H54 (cell line): ENCODE measurements at places on chromosomes 2 and 18.

DNA sequence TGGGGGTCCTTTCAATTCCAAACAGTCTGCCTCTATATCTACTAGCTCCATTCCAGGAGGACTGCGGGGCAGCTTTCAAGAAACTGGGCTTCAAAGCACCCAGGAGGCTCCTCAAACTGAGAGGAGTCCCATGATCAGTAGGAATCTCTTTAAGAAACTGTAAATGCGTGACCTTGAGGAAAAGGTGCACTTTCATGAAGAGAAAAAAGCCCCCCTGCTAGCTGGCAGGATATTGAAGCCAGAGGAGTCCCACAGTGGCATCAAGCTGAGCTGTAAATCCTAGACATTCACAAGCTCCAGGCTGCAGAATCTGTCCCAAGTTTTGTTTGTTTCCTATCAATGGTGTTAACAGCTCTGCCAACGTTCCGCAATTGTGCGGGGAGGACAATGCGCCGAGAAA lies 790.1 kb downstream of the SLC4A3 start:
- DNase-seq: no peak

DNA sequence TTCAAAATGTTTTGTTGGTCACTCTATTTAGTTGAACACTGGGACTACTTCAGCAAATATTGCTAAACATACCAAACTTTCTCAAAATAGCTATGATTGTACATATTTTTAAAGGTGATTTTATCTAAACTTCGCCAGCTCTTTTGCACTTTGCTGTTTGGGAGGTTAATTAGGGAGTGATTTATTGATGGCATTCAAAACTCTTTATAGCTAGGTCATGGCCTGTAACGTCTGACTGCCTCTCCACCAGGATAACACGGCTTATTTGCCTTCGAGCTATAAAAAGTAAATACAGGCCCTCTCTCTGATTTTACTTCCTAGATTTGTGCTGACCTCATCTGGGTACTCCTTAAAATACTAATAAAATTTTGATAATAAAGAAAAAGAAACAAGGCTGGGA lies 931.9 kb downstream of the DCDC2C start:
- no peak for DNase-seq

DNA sequence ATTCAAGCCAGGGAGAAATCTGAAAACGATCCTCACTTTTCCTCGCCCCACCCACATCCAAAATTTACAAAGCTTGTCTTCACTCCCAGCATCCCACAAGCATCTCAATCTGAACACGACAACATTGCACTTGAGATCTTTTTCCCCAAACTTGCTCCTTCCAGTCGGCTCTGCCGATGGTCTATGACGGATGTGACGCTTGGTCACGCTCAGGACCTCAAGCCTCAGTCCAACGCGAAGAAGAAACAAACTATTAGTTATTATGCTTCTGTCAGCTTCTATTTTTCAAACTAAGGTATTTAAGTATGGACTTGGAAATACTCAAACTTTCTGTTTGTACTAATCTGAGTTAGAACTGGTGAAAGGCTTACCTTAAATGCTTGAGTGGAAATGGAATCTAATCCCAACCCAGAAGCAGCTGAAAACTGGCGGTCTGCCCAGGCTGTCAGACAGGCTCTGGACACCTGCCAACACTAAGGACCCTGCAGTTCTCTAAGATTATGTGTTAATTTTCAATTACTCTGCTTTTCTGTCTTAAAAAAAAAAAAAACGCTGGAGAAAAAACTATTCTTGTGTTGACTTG lies 132.1 kb upstream of the DNMT3A start:
- no peak for DNase-seq

DNA sequence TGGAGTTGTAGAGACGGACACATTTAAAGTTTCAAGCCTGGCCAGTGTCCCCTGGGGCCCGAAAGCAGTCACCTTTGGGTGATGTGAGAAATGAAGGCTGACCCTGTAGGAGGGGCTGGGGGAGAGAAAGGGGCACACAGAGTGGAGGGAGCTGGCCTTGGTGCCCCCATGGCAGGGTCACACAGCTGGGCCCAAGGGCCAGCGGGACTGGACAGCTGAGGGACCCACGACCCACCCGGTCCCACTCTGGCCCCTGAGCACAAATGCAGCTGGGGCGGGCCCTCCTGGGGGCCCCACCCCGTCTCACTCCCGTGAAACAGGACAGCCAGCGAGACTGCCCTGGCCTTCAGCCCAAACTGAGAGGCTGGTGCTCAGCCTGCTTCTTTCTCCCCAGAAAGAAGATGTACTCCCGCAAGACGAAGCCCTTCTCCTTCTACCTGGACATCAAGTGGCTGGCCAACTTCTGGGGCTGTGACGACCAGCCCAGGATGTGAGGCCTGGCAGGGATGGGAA lies 6.1 kb downstream of the AGXT start:
- no peak for DNase-seq

- no peak for DNase-seq
Observed at GRCh38 chr2:120654381-120655134, 81.1 kb upstream of the GLI2 start.

DNA sequence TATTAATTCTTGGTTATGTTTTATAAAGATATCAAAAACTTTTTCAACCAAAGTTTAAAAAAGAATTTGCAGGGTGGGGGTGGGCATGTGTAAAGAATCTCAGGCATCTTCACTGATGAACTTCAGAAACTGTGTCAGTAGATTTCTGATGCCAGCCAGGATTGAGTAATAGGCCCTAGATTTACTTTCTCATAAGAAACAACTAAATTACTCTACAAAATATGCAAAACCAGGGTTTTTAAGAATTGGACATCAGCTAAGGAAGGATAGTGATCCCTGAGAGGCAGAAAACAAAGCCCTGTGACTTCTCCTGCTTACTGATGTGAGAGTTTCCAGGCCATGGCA lies 11.9 kb upstream of the IL1R1 start:
- DNase-seq: no peak

DNA sequence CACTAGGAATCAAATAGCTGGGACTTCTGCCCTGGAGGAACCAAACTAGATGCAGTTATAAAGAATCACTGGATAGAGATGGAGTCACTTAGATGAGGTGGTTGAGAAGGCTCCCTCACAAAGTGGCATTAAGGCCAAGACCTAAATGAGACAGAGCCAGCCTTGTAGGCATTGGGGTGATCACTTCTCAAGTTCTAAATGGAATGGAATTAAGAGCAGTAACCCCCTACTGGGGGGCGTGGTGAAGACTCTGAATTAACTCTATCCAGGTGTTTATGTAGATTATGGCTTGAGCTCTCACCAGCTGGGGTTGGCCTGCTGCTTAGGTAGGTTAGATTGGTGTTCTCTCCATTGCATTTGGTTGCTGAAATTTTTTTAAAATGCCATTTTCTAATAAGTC lies 71.3 kb downstream of the TTC27 start:
- DNase-seq: no peak

- DNase-seq: no peak
Observed at GRCh38 chr2:11685906-11686470, 16.0 kb upstream of the NTSR2 start.

DNA sequence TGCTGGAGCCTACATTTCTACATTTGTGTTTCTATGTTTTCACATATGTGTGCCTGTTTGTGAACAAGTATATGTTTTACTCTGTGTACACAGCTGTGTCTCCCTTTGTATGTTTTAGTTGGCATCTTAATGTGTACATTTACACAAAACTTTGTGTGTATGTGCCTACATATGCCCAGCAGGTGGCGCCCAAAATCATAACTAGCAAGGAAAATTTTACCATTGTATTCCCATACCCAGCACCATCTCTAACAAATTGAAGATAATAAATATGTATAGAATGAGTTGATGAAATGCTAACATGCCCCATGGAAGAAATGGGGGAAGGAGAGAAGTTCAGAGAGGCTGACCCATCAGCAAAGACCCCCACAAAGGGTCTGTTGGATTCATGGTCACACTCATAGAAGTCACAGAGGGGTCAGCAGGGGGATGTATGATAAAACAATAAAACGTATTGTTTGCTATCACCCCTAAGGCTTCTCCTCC lies 48.1 kb downstream of the PKDCC start:
- peak; percentile 36 for DNase-seq

DNA sequence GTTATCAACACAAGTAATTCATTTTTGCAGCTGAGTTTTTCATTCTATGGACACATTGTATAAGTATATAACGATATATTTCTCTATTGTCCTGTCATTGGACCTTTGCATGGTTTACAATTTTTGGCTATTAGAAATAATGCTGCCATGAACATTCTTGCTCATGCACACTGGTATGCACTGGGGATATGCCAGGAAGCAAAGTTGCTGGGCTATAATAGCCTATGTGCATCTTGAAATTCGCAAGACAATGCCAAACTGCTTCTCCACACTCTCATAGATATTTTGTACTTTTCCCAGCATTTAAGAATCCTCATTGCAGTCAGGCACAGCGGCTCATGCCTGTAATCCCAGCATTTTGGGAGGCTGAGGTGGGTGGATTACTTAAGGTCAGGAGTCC lies 852.6 kb upstream of the ID2 start:
- DNase-seq: no peak

- no peak for DNase-seq
Observed at GRCh38 chr2:172572981-172573380, 17.1 kb downstream of the PDK1 start.
